Gastroesophageal sphincter (tissue), 4 donors: ENCODE measurements at places on chromosomes 6 and 20. TPM values are rescaled to one million over a fixed set of nuclear protein-coding genes. Genes with fewer than 3 reads are reported as not detected.
A peak's percentile ranks its signal among the peaks of the same experiment; 100 is the strongest.

DNA sequence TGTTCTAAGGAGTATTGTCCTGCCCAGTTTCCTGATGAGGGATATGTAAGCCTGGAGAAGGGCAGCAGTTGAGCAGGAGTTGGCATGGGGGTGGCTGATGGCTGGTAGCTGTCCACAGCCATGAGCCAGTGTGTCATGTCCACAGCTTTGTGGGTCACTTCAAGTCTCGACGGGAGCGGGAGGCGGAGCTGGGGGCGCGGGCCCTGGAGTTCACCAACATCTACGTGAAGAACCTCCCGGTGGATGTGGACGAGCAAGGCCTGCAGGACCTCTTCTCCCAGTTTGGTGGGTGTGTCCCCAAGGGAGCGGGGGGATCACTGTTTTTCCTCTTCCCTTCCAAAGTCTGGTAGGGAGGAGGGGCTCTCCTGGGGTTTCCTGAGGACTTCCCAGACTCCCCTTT, 8.9 kb downstream of the PABPC1L start:
- H3K4me3 ChIP-seq, result no peak overlapping the region
- ATAC-seq, result no peak
- H3K4me1 ChIP-seq, result no peaks in the 10 kb centered on the region
- no peaks in the 10 kb centered on the region for H3K27me3 ChIP-seq
- H3K36me3 ChIP-seq, result peaks cover 16% of the 10 kb centered on the region

GTSF1L gene
- not detected for total RNA-seq

GRCh38 chr6:170132561-170132991, 158.3 kb downstream of the DLL1 start:
- no peaks in the 10 kb centered on the region for H3K27me3 ChIP-seq
- no peaks in the 10 kb centered on the region for H3K36me3 ChIP-seq
- no peak for ATAC-seq
- H3K4me1 ChIP-seq, result no peaks in the 10 kb centered on the region
- no peak overlapping the region for H3K4me3 ChIP-seq

LHFPL5 gene
- total RNA-seq, result not detected

GRCh38 chr20:21106171-21107017, at the start of gene LINC00237:
Gene LINC00237, minus strand, starts transcription at chr20:21106358.
- ATAC-seq, result no peak
- peak within 1 kb of the TSS; percentile 19 for H3K4me3 ChIP-seq
- H3K4me1 ChIP-seq, result no peaks in the 10 kb centered on the region
- H3K27ac ChIP-seq, result no peak within 1 kb of the TSS
- peaks cover 85% of the 10 kb centered on the region for H3K27me3 ChIP-seq
- H3K36me3 ChIP-seq, result no peaks in the 10 kb centered on the region

DNA sequence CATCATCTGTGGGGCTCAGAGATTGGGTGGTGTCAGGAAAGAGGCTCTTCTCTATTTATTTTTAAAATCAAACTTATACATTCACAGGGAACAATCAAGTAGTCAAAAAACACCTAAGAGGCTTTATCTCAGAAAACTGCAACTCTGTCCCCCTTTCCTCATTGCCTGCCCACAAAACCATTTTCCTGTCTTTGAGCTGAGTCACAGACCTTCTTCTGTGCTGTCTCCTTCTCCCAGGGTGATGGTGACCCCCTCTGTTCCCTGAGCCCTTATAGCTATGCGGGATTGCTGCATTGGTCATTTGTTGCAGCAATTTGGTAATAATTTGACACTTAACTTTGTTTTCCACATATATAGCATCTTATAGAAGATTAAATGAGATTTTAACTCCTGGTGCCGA, 195.2 kb upstream of the PROKR2 start:
- no peaks in the 10 kb centered on the region for H3K4me1 ChIP-seq
- H3K4me3 ChIP-seq, result no peak overlapping the region
- H3K36me3 ChIP-seq, result no peaks in the 10 kb centered on the region
- no peaks in the 10 kb centered on the region for H3K27me3 ChIP-seq
- H3K27ac ChIP-seq, result no peak overlapping the region

FGD2 gene
- total RNA-seq, result 18.6 TPM

GRCh38 chr20:59835057-59835447, 98.4 kb downstream of the SYCP2 start:
- no peaks in the 10 kb centered on the region for H3K4me1 ChIP-seq
- H3K27me3 ChIP-seq, result peaks cover 42% of the 10 kb centered on the region
- no peak overlapping the region for H3K27ac ChIP-seq
- ATAC-seq, result no peak

GRCh38 chr6:138569970-138570724, 70.9 kb upstream of the NHSL1 start:
- H3K27me3 ChIP-seq, result peaks cover 26% of the 10 kb centered on the region
- H3K36me3 ChIP-seq, result no peaks in the 10 kb centered on the region
- ATAC-seq, result no peak
- peak overlapping the region; percentile 49 for H3K4me3 ChIP-seq

DNA sequence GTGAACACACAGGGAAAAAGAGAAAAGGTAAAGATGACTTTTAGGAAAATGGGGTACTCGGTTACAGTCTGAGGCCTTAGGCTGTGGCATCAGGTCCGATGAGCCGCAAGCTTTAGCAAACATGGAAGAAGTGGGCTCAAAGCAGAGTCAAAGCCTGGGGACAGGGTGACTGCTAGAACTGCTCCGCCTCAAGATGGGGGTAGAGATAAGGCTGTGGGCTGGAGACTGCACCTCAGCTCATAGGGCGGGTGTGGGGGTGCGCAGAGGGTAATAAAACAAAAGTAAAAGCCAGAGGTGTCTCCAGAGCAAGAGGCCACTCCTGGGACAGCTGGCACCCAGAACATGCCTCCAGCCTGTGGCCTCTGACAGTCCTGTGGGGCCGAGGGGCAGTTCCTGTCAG, 21.3 kb upstream of the SYNDIG1 start:
- no peak overlapping the region for H3K27ac ChIP-seq
- no peaks in the 10 kb centered on the region for H3K36me3 ChIP-seq
- ATAC-seq, result no peak

GRCh38 chr6:40887792-40888340, 151.2 kb downstream of the UNC5CL start:
- no peaks in the 10 kb centered on the region for H3K36me3 ChIP-seq
- ATAC-seq, result no peak
- no peak overlapping the region for H3K4me3 ChIP-seq
- no peak overlapping the region for H3K27ac ChIP-seq
- H3K27me3 ChIP-seq, result no peaks in the 10 kb centered on the region

GRCh38 chr6:92495242-92495641, 924.1 kb downstream of the EPHA7 start:
- no peaks in the 10 kb centered on the region for H3K36me3 ChIP-seq
- H3K4me3 ChIP-seq, result no peak overlapping the region
- no peak for ATAC-seq
- no peak overlapping the region for H3K27ac ChIP-seq
- no peaks in the 10 kb centered on the region for H3K27me3 ChIP-seq

DNA sequence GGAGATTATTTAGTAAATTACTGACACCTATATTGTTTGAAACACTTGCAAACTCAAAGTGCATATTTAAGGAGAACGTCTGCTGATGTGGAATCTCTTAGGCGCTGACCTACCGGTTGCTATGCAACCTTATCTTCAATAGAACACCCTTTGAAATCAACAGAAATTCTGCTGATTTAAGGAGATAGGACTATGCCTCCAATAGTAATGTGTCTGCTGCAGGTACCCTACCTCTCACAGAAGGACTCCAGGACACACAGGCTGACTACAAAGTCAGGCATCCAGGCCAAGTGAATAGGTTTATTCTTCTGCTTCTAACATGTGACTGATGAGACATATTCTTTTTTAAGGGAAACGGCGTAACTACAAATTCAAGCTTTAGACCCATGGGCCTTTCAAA, 311.7 kb downstream of the CBLN4 start:
- H3K27ac ChIP-seq, result no peak overlapping the region
- no peaks in the 10 kb centered on the region for H3K36me3 ChIP-seq
- ATAC-seq, result no peak
- H3K27me3 ChIP-seq, result no peaks in the 10 kb centered on the region

- H3K27ac ChIP-seq, result no peak overlapping the region
- no peak overlapping the region for H3K4me3 ChIP-seq
- peaks cover 6% of the 10 kb centered on the region for H3K27me3 ChIP-seq
- peak; percentile 31 for ATAC-seq
- no peaks in the 10 kb centered on the region for H3K36me3 ChIP-seq
Measured at GRCh38 chr6:16216501-16217155, 21.8 kb upstream of the GMPR start.

- no peak overlapping the region for H3K27ac ChIP-seq
- no peak overlapping the region for H3K4me3 ChIP-seq
- H3K27me3 ChIP-seq, result no peaks in the 10 kb centered on the region
- H3K36me3 ChIP-seq, result no peaks in the 10 kb centered on the region
- ATAC-seq, result no peak
- H3K4me1 ChIP-seq, result no peaks in the 10 kb centered on the region
Measured at GRCh38 chr6:56050530-56051201, 175.3 kb upstream of the BMP5 start.

- no peak overlapping the region for H3K4me3 ChIP-seq
- no peak overlapping the region for H3K27ac ChIP-seq
- no peaks in the 10 kb centered on the region for H3K36me3 ChIP-seq
- no peaks in the 10 kb centered on the region for H3K27me3 ChIP-seq
Measured at GRCh38 chr20:39524371-39524911, 562.3 kb downstream of the DHX35 start.

DNA sequence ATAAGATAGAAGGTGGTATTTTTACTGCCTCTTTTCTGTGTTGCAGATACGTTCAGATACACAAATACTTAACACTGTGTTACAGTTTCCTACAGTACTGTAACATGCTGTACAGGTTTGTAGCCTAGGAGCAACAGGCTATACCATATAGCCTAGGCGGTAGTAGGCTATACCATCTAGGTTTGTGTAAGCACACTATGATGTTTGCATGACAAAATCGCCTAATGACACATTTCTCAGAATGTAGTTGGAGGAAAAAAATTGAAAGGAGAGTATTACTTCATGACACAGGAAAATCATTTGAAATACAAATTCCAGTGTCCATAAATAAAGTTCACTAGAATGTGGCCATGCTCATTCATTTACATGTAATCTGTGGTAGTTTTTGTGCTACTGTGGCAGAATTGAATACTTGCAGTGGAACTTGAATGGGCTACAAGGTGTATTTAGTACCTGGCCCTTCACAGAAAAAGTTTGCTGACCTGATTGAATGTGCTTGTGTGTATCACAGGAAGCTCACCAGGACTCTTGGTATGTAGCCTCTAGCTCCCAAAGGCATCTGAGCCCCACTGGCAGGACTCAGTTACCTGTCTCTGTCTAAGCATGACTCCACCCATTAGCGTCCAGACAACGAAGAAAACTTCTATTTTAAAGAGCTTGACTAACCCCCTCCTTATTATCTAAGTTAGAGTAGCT, 18.8 kb downstream of the TOP1 start:
- peak overlapping the region; percentile 57 for H3K27ac ChIP-seq
- ATAC-seq, result no peak
- peak overlapping the region; percentile 18 for H3K4me3 ChIP-seq
- no peaks in the 10 kb centered on the region for H3K27me3 ChIP-seq
- no peaks in the 10 kb centered on the region for H3K36me3 ChIP-seq
- peaks cover 41% of the 10 kb centered on the region for H3K4me1 ChIP-seq

DNA sequence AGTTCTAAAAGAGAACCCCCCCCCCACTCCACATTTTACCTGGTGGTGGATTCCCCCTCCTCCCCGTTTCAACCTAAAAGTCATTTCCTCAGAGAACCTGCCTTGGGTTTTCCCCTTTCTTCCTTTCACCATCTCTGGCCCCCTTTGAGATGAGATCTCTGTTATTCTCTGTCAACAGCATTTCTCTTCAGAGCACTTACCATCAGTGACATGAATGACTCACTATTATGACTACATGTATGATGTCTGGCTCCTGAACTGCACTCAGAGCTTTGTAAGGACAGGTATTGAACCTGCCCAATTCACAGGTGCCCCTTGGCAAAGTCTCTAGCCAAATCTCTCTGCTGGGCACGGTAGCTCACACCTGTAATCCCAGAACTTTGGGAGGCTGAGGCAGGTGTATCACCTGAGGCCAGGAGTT, 61.4 kb upstream of the JARID2 start:
- H3K36me3 ChIP-seq, result no peaks in the 10 kb centered on the region
- no peaks in the 10 kb centered on the region for H3K4me1 ChIP-seq

DNA sequence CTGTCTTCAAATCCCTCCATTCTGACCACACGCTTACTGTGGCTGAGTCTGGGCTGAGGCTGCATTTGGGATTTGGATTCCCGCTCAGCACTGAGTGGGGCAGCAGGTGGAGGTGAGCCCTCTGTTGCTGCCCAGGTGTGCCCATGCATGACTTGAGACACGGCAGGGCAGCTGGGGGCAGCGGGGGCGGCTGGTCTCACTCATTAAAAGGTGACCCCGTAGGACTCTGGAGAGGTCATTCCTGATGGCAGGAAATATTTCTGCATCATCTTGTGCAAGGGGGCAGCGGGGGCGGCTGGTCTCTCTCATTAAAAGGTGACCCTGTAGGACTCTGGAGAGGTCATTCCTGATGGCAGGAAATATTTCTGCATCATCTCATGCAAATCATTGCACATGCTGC, 49.8 kb downstream of the SMOC2 start:
- H3K4me1 ChIP-seq, result peaks cover 10% of the 10 kb centered on the region
- H3K4me3 ChIP-seq, result no peak overlapping the region
- no peaks in the 10 kb centered on the region for H3K36me3 ChIP-seq
- ATAC-seq, result no peak

DNA sequence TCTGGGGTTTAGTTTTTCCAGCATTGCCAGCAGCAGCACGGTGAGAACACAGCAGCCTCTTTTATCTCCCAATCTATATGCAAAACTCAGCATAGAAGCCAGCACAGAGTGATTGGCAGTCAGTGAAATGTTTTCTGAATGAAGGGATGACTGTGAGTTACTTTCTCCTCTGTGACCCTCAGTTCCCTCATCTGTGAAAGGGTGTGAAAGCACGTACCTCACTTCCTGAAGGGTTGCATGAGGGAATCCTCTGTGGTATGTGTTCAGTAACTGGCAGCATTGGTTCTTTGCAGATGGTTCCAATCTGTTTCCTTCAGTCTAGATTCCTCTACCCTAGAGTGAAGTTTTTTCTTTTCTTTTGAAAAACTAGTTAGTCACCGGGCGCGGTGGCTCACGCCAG, 40.0 kb downstream of the EFCAB8 start:
- ATAC-seq, result no peak
- no peak overlapping the region for H3K27ac ChIP-seq
- no peak overlapping the region for H3K4me3 ChIP-seq
- H3K27me3 ChIP-seq, result no peaks in the 10 kb centered on the region
- no peaks in the 10 kb centered on the region for H3K4me1 ChIP-seq

KIZ gene
- total RNA-seq, result 30.6 TPM
